ENCODE measurements at places on chromosomes 3 and 15.

DNA sequence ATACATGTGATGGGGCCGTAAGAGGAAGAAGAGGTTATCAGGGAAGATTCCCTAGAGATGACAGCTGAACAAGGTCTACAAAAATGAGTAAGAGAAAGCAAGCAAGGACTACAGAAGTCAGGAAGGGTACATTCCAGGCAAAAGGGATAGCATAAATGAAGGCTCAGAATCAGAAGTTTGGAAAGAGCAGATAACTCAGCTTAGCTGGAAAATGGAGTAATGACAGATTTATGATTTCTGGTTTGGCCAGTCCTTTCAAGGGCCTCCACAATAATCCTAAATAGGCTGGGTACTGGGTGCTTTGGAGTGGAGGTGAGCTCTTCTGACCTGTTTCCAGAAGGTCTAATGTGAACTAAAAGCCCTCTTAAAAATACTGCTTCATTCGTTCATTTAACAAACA, 110.7 kb downstream of the MYO5A start:
- no peak for DNase-seq

DNA sequence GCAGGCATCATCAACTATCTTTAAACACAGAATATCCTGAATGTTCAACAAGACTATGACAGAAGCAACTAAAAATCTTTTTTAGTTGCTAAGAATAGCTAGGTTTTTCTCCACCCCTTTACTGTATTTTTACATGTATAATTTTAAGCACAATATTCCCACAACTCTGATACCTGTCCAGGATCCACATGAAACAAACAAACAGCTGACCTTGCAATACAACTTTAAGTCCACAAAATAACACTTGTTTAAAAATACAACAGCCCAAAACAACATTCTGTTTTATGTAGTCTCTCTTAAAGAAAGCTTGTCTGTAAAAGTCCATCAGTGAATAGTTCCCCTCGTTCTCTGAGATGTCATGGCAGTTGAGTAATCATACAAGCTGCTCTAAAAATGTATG, 41.1 kb downstream of the IFT57 start:
- DNase-seq: no peak

GRCh38 chr3:127304121-127304744, 16.4 kb upstream of the PRR20G start:
- DNase-seq: no peak

DNA sequence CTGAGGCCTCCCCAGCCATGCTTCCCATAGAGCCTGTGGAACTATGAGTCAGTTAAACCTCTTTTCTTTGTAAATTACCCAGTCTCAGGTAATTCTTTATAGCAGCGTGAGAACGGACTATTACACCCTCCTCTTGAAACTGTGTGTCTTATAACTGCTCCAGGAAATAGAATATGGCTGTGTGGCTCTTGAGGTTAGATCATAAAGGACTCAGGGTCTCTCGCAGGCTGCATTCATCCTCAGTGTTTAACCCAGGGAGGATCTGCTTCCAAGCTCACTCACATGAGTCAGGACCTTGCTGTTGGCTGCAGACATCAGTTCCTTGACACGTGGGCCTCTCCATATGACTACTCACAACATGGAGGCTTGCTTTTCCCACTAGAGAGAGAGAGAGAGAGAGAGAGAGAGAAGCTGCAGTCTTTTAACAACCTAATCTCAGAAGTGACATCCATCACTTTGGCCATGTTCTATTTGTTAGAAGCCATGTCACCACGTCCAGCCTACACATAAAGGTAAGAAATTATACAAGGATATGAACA, 114.3 kb upstream of the UBE2E1 start:
- no peak for DNase-seq

GRCh38 chr15:83380682-83381081, 66.5 kb upstream of the SH3GL3 start:
- DNase-seq: no peak

DNA sequence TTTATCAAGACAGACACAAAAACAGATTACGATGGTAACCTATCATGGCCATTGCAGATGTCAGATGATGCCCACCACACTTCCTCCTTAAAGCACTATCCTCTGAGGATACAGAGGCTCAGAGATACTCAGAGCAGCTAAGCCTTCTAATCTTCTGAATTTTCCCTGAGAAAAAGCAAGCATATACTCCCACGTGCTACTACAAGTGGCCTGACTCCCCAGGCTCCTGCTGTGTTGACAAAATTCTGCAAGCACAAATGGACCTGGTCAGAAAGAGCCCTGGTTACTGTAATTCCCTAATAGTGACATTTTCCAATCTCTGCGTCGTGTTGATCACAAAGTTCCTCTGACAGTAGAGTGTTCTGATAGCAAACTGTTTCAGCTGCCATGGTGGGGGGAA, 207.1 kb downstream of the KCNMB2 start:
- no peak for DNase-seq

DNA sequence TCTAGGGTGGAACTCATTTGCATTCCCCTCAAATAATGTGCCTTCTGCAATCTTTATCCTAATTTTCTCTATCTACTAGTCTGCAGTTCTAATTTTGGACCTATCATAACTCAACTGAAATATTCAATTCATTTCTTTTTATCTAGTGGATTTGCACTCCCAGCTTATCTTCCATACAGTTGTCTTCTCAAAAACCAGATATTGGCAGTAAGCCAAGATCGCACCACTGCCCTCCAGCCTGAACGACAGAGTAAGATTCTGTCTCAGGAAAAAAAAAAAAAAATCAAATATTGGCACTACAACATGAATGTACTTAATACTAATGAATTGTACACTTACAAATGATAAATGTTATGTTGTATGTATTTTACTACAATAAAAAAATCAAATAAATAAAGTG, 18.0 kb upstream of the CHMP2B start:
- DNase-seq: no peak

DNA sequence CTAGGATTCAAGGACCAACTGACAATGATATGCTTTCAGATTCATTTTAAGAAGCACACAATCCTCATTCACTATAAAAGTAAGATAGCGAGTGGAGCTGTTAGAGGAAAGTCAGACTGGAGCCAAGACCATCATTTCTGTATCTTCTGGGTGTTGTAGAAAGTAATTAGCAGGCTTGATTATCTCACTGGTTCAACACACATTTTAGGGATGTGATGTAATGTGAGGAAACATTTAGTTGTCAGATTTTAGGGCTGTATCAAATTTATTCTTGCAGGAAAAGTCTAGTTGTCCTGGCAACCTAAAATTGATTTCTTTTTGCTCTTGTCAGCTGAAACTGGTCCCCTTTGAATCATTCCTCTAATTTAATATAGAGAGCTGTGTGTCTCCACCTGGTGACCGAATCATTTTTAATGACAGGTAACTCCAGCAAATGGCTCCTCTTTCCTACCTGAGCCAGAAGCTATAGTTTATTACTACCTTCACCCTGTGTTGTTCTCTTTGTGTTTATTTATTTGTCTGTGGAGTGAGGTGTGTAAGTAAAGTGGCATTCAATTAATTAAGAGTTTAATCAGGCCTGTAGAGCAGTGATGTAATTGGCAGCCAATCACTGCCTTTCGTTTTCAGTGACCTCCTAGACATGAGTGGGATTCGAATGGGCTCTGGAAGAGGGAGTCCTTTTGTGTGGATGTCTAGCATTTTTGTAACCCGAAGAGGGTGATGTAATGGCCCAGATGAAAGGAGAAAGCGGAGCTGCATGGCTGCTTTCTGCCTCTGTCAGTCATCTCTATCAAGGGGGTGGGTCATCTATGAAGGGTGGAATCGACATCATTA, 125.8 kb downstream of the LPP start:
- DNase-seq: no peak

GRCh38 chr3:69406163-69406562, 20.3 kb upstream of the FRMD4B start:
- DNase-seq: no peak

- no peak for DNase-seq
These were observed 33.0 kb downstream of the BLM start for GRCh38 chr15:90750186-90750585.

DNA sequence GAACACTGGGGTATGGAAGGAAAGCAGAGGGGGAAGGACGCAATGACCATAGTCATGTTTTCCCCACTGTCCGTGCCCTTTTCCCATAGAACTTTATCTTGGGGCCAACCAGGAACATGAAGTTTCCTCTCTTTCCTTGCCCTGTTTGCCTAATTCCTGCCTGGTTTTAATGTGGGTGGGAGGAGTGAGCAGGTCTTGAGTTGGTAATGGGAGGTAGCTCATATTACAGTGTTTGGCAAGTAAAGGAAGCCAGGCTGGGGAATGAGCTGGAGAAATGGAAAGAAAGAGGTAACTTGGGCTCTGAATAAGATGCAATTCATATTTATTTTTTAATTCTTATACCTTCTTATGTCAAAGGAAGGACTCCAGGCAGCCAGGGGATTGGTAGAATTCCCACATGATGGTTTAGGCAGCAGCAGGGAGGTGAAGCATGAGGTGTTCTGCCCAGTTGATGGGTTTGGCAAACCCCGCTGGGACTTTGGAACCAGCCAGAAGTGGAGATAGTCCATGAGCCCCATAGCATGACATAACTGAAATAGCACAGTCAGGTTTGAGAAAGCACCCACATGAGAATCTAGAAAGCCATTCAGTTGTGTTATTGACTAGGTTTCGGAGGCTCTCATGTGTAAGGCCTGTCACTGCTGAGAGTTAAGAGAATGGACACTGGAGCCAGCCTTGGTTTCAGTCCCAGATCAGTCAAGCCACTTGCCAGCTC, 60.0 kb downstream of the CCK start:
- DNase-seq: no peak

DNA sequence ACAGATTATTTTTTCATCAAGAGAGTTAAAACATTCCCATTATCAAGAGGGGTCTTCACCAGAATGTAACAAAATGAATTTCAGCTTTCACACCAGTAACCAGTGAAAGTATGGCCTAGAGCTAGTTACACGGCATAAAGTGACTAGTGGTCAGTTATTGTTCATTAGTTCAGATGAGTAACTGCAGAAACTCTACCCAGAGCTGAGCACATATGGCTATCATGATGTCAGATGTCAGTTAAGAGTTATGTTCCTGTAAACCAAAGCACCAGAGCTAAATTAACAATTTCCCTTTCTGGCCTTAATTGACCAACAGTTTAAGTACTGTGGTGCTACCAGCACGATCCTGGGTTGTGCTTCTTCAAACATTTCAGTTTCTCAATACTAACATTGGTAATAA, 6.6 kb upstream of the MRPS25 start:
- no peak for DNase-seq

DNA sequence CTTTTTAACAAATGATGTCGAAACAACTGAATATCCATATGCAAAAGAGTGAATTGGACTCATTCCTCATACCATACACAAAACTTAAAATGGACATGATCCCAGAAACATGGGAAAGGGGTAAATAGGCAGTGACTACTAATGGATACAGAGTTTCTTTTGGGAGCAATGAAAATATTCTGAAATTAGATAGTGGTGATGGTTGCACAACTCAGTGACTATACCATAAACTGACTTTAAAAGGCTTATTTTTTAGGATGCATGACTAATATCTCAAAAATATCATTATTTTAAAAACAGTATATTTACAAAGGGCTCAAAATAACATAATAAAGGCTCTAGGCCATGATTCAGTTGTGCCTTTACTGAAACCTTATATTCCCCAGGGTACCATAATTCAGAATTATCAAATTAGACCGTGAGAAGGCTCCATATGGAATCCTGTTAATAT, 16.3 kb upstream of the ATP13A3 start:
- no peak for DNase-seq

GRCh38 chr15:29382862-29383261, 113.2 kb upstream of the NSMCE3 start:
- no peak for DNase-seq

DNA sequence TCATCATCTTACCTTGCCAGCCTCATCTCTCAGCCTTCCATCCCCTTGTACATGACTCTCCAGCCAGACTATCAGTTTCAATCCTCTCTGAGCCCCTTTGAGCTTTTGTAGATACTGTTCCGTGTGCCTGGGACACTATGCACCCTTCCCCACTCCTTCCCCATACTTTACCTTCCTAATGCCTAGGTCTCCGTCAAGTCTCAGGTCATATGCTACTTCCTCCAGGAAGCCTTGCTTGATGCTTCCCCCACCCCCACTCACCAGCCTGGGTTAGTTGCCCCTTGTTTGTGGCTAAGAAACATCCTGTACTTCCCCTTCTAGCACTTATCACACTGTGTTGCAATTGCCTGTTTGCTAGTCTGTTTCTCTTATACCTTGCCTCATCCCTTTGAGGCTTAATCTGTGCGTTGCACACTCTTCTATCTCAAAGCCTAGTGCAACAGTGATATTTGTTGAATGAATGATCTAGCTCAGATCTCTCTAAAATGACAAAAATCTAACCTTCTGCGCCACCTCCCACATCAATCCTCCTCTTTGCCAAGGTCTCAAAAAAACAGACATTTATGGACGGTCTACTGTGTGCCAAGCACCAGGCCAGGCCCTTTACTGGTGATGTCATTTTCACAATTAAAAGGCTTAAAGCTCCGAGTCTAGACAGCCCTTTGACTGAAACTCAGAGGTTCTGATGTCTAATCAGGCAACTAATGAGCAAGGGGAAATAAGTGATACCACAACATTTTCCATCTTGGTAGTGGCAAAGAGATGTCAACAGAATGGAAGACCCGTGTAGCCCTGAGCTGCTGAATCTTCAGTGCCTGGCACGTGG, 6.5 kb upstream of the USP3 start:
- DNase-seq: no peak

DNA sequence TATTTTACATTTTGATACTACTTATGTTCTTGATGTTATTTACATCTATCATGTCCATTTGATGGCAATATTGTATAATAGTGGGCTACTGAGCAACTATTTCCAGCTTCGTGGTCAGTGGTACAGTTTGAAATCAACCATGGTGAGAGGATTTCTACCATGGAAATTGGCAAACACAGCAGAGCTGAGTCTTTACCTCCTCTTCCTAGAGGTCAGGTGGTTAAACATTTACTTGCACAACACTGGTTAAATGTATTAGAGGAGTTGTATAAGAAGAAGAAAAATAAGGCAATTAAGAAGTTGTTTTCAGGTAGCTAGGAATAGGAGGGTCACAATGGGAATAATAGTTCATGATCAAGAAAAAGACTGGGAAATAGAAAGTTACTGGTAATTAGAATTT, 7.2 kb upstream of the PPM1L start:
- DNase-seq: no peak

- DNase-seq: no peak
These were observed 79.8 kb upstream of the ABHD17C start for GRCh38 chr15:80615361-80615736.

DNA sequence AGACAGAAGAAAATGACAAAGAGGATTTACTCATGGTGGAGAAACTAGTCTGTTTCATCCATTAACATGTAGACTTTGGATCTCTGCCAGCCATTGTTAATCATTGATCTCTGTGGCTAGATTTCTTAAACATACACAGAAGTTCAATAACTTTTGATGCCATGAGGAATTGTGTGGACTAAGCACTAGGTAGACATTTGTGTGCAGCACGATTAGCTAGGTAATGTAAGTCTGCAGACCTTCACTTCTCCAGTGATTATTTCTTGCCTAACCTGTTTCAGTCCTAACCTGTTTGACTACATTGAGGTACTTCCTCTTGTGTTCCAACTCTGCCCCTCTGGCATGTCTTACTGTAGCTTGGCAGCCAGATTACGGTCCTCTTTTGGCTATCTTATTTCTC, 928.5 kb upstream of the ROBO1 start:
- DNase-seq: no peak
